ENCODE measurements at places on chromosomes 11 and 22. TPM values are rescaled to one million over a fixed set of nuclear protein-coding genes. Genes with fewer than 3 reads are reported as not detected.

The KRTAP5-1 gene
- not detected for total RNA-seq

DNA sequence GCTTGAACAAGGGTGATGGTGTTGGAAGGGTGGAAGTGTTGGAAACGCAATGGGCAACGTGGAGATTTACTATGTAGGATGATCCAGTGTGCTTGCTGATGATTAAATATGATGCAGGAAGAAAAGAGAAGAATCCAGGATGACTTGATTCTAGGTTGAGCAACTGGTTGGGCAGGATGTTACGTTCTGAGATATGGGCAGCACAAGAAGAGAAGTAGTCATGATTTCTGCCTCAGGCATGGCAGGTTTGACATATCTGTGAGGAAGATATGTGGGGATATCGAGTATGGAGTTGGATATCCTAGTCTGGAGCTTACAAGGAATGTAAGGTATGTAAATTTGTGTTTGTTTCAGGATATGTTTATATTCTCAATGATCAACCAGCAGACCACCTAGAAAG lies 1.9 kb downstream of the OR52K1 start:
- no peaks in the 10 kb centered on the region for H3K36me3 ChIP-seq
- H3K27me3 ChIP-seq: peaks cover 5% of the 10 kb centered on the region

- H3K27ac ChIP-seq: no peak overlapping the region
- no peak for DNase-seq
- no peaks in the 10 kb centered on the region for H3K4me1 ChIP-seq
- no peaks in the 10 kb centered on the region for H3K27me3 ChIP-seq
- no peaks in the 10 kb centered on the region for H3K36me3 ChIP-seq
- no peak overlapping the region for H3K4me3 ChIP-seq
Observed at GRCh38 chr22:46976598-46976997, 214.1 kb downstream of the TBC1D22A start.

The TKFC gene
- 72.4 TPM for total RNA-seq

- H3K36me3 ChIP-seq: no peaks in the 10 kb centered on the region
- H3K4me1 ChIP-seq: no peaks in the 10 kb centered on the region
- no peak overlapping the region for H3K27ac ChIP-seq
- no peaks in the 10 kb centered on the region for H3K27me3 ChIP-seq
Observed at GRCh38 chr22:47057916-47058585, 295.6 kb downstream of the TBC1D22A start.

The SLC35F2 gene
- 32.0 TPM for total RNA-seq

DNA sequence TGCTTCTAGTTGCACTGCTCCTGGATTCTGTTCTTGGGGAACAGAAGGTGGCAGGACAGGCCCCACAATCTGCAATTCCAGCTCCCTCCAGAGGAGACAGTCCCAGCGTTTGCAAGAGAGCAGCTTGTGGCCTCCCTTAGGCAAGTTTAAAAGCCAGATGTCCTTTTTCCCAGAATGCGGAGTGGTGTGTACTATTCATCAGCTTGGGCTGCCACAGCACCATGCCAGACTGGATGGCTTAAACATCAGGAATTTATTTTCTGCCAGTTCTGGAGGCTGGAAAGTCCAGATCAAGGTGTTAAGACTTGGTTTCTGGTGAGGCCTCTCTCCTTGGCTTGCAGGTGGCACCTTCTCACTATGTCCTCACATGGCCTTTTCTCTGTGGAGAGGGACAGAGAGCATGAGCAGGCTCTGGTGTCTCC lies 11.7 kb downstream of the MIAT start:
- H3K36me3 ChIP-seq: no peaks in the 10 kb centered on the region
- no peak for DNase-seq
- H3K27ac ChIP-seq: no peak overlapping the region
- no peak overlapping the region for H3K4me3 ChIP-seq
- H3K4me1 ChIP-seq: peaks cover 65% of the 10 kb centered on the region

DNA sequence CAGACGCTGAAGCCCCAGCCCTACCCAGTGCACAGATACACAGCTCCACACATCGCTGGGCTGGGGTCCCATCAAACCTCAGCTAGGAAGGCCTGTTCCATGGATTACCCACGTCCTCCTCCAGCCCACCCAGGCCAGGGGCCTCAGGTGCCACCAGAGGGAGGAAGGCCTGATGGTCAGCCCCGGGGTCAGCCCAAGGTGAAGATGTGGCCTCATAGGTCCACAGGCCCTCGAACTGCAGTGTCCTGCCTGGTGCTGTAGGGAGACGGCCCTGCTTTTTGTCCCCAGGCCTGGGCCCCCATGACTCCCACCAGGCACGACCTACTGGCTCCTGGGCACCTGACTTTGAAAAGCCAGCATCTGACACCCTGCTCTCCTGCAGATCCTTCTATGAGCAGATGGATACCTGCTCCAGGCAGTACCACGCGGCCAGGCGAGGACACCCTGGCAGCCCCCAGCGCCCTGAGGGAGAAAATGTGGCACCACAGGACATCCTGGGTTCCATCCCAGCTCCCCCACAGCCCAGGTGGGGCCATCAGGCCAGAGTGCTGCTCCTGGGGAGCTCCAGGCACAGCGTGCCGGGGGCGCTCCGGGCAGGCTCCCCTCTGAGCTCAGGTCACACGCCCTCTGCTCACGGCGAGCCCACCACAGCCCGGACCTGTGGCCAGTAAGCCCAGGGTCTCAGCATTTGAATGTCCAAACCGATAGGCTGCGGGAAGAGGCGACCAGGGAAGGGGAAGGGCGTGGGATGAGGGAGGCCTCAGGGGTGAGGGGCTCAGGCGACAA lies 15.8 kb upstream of the MOB2 start:
- no peak overlapping the region for H3K27ac ChIP-seq
- no peaks in the 10 kb centered on the region for H3K4me1 ChIP-seq
- no peak overlapping the region for H3K4me3 ChIP-seq

- no peaks in the 10 kb centered on the region for H3K36me3 ChIP-seq
- H3K4me1 ChIP-seq: no peaks in the 10 kb centered on the region
- DNase-seq: no peak
- peaks cover 3% of the 10 kb centered on the region for H3K27me3 ChIP-seq
Observed at GRCh38 chr22:48836673-48837340, 990.9 kb downstream of the BRD1 start.

DNA sequence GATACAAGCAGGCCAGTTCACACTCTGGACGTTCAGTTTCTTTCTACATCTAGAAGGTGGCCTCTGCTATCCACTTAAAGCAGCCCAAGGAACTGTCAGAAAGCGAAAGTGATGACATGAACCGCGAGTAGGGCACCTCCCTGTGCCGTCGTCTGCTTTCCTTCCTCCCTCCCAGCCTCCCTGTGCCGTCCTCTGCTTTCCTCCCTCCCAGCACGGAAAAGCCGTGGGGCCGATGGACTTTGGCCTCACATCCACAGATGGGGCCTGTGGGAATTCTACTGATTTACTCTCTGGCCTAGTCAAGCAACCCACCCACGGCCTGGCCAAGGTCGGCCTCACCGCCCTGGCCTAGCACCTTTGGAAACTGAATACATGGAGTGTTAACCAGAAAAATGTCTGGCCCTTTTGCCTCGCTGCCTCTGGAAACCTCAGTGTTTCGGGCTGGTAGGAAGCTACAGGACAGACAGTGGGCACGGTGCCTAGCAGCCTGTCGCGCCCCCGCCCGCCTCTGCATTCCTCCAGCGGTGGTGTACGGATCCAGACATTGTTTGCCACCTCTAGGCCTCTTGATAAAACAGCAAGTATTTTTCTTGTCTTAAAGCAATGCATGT lies 14.2 kb downstream of the PEX26 start:
- peak overlapping the region; percentile 39 for H3K4me3 ChIP-seq
- H3K4me1 ChIP-seq: no peaks in the 10 kb centered on the region
- H3K27ac ChIP-seq: peak overlapping the region; percentile 69

DNA sequence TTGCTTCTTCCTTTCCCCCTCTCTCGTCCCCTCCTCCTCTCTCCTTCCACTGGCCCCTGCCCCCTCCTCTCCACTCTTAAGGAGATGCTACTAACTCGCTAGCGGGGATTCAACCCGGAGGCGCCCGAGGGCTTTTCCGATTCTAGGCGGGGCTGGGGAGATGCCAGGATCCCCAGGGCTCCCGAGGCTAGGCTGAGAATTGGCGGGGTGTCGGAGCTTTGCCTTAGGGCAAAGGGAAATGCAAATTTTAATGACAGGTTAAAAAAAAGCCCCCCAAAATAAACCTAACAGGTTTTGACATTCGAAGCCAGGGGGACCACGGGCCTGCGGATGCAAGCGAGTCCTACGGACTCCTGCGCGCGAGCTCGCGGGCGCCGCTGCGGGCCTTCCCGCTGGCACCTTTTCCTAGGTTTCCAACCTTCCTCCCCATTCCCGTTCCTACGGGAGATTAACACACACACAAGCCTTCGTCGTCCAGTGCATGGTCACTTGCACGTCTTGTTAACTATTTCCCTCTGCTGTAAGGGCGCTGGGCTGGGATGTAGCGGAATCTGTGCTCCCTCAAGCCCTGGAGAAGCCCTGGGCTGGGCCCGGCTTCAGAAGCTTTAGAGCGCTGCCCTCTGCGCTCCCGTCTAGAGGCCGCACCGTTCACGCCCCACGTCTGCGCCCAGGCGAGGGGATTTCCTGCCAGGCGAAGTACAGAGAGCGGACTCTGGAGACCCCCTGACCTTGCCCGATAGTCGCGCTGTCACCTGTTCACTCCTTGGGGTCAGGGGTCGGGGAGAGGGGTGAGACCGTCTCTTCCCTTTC lies 729 bp upstream of the ALX4 start:
- no peaks in the 10 kb centered on the region for H3K4me1 ChIP-seq
- DNase-seq: no peak
- H3K27me3 ChIP-seq: peaks cover 43% of the 10 kb centered on the region
- no peaks in the 10 kb centered on the region for H3K36me3 ChIP-seq

GRCh38 chr11:105229257-105229656 lies 89.7 kb upstream of the CARD18 start:
- H3K36me3 ChIP-seq: no peaks in the 10 kb centered on the region
- H3K4me1 ChIP-seq: no peaks in the 10 kb centered on the region
- no peaks in the 10 kb centered on the region for H3K27me3 ChIP-seq

- no peak overlapping the region for H3K4me3 ChIP-seq
- no peaks in the 10 kb centered on the region for H3K27me3 ChIP-seq
- H3K27ac ChIP-seq: no peak overlapping the region
- DNase-seq: no peak
- H3K4me1 ChIP-seq: no peaks in the 10 kb centered on the region
- peaks cover 4% of the 10 kb centered on the region for H3K36me3 ChIP-seq
Observed at GRCh38 chr22:21446827-21447690, 20.1 kb upstream of the TMEM191C start.

GRCh38 chr11:117511483-117511930 lies 183.9 kb downstream of the CEP164 start:
- H3K27me3 ChIP-seq: no peaks in the 10 kb centered on the region
- no peak for DNase-seq
- H3K27ac ChIP-seq: no peak overlapping the region
- no peaks in the 10 kb centered on the region for H3K36me3 ChIP-seq

DNA sequence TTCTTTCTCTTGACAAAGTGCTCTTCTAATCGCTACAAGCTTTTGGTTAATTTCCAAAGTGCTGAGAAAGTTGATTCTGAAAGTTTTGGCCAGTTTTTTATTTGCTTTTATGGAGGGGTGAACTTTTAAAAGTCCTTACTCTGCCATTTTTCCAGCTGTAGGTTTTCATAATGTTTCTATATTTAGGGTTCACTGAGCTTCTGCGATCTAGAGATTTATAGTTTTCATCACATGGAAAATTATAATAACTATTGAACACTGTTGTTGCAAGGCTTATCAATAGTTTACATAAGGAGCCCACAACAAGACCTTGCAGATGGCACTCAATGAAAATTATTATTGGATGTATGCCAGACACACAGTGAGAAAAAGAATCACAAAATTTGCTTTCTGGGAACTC lies 55.1 kb downstream of the DLG2 start:
- no peak overlapping the region for H3K4me3 ChIP-seq
- H3K27me3 ChIP-seq: no peaks in the 10 kb centered on the region
- no peak for DNase-seq
- no peaks in the 10 kb centered on the region for H3K4me1 ChIP-seq
- no peaks in the 10 kb centered on the region for H3K36me3 ChIP-seq
- no peak overlapping the region for H3K27ac ChIP-seq

DNA sequence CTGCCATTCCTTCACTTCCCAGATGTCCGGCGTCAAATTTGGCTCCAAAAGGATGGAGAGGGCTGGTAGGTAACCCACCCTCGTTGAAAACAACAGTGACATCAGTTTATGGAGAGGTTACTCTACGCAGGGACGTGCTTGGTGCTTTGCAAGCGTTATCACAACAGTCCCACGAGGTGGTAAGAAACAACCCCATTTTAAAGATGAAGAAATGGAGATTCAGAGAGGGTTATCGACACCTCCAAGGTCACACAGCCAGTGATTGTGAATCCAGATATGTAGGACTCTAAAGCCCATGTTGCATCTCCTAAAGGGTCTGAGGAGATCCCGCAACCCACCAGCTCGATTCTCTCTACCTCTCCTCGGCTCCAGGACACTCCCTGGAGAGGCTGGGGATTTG lies 773 bp downstream of the MIAT start:
- H3K4me1 ChIP-seq: peaks cover 19% of the 10 kb centered on the region
- no peaks in the 10 kb centered on the region for H3K36me3 ChIP-seq
- peak overlapping the region; percentile 93 for H3K4me3 ChIP-seq
- no peaks in the 10 kb centered on the region for H3K27me3 ChIP-seq

DNA sequence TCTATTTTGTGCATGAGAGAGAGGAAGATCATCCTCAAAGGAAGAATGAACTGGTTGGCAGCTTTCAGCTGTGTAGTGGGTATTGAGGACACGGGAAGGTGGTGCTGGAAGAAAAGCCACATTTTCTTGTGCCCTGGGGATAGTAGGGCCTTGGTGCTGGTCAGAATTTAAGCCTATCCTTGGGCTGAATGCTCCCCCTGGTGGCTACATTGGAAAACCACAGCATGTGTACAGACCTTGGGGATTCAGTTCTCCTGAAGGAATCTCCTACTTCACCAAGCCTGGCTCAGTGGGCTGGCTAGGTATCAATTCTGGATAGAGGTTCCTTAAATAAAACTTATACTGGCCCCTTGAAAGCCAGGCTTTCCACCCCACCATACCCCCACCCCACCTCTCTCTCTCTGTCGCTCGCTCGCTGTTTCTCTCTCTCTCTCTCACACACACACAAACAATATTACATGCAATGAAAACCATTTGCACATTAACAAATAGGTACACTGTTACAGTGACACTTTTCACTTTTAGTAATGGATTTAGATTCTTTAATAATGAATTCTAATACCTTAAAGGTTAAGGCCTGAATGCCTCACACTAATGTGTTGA lies 2.8 kb upstream of the OR51M1 start:
- no peaks in the 10 kb centered on the region for H3K4me1 ChIP-seq
- no peak for DNase-seq
- no peaks in the 10 kb centered on the region for H3K36me3 ChIP-seq
- no peak overlapping the region for H3K27ac ChIP-seq
- H3K4me3 ChIP-seq: no peak overlapping the region

DNA sequence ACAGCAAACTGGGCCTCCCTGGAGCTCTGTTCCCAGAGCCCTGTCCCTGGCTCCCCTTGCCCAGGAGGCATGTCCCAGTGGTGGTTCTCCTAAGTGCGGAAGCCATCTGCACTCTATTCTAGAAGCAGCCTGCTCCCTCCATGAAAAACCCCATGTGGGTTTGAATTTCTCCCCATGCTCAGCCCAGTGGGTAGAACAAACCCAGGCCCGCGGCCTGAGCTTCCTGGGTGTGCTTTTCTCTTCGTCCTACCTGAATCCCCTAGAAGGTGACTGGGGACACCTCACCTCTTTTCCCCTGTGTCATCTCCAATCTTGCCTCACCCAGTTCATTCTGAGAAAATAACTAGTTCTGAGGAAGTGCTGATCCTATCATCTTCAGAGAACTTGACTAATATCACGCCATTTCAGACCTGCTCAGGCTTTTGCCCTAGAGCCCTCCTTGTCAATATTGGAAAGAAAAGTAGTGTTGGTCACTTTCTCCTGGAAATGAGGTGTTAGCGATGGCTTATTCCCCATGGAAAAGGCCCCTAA lies 15.9 kb downstream of the IL10RA start:
- peaks cover 27% of the 10 kb centered on the region for H3K36me3 ChIP-seq
- no peaks in the 10 kb centered on the region for H3K27me3 ChIP-seq
- peaks cover 93% of the 10 kb centered on the region for H3K4me1 ChIP-seq
- H3K27ac ChIP-seq: peak overlapping the region; percentile 72
